ENCODE measurements at places on chromosomes 1 and 21. TPM values are rescaled to one million over a fixed set of nuclear protein-coding genes. Genes with fewer than 3 reads are reported as not detected.

DNA sequence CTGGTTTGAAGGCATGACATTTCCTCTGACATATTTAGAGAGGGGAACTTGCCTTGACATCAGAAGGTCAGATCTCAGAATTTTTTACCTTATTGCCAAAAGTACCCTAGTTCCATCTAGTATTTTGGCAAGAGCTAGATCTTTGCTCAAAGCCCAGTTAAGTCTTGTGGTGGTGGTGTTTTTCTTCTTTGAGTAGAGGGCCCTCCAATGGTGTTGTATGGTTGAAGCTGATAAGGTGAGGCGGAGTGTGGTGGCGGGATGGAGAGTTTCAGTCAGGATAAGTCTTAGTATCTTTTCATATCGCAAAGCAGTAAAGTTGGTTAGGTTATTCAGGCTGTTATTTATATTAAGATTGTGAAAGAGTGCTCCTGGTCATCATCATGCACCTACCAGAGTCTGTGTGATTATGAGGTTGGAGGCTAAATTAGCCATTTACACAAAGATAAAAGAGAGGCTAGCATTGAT, 20.1 kb upstream of the MACF1 start:
- no peak for DNase-seq
- no peaks in the 10 kb centered on the region for H3K27me3 ChIP-seq

DNA sequence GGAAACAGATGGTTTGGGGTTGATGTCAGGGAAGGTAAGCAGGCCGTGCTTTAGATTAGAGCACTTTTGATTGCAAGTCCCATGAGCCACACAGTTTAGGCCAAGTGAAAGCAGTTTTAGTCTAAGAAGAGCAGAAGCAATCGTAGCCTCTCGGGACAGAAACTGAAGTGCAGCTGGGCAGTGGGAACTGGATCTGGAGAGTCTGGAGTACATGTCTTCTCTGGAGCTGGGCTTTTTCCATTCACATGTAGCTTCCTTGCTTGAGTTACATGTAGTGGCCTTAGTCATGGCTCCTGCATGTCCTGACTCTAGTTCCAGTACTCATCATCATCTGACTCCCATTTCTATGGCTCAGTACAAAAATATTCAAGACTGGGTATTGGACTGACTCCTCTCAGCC, 16.7 kb downstream of the CAMTA1 start:
- H3K4me1 ChIP-seq = peaks cover 19% of the 10 kb centered on the region
- H3K27me3 ChIP-seq = no peaks in the 10 kb centered on the region
- peak overlapping the region; percentile 45 for H3K27ac ChIP-seq
- no peaks in the 10 kb centered on the region for H3K36me3 ChIP-seq
- no peak for DNase-seq

- no peak overlapping the region for H3K27ac ChIP-seq
- no peaks in the 10 kb centered on the region for H3K36me3 ChIP-seq
- H3K27me3 ChIP-seq = peaks cover 4% of the 10 kb centered on the region
- no peaks in the 10 kb centered on the region for H3K4me1 ChIP-seq
These were observed 40.1 kb upstream of the KLHDC7A start for GRCh38 chr1:18440385-18441226.

GRCh38 chr1:246450611-246451251, 56.3 kb downstream of the SMYD3 start:
- no peaks in the 10 kb centered on the region for H3K27me3 ChIP-seq
- peak; percentile 23 for DNase-seq
- no peaks in the 10 kb centered on the region for H3K36me3 ChIP-seq
- no peak overlapping the region for H3K27ac ChIP-seq
- H3K4me3 ChIP-seq = no peak overlapping the region
- H3K4me1 ChIP-seq = no peaks in the 10 kb centered on the region

The GJA8 gene
- polyA plus RNA-seq = not detected

The CYP4Z1 gene
- not detected for polyA plus RNA-seq

The ST6GALNAC5 gene
- not detected for polyA plus RNA-seq

DNA sequence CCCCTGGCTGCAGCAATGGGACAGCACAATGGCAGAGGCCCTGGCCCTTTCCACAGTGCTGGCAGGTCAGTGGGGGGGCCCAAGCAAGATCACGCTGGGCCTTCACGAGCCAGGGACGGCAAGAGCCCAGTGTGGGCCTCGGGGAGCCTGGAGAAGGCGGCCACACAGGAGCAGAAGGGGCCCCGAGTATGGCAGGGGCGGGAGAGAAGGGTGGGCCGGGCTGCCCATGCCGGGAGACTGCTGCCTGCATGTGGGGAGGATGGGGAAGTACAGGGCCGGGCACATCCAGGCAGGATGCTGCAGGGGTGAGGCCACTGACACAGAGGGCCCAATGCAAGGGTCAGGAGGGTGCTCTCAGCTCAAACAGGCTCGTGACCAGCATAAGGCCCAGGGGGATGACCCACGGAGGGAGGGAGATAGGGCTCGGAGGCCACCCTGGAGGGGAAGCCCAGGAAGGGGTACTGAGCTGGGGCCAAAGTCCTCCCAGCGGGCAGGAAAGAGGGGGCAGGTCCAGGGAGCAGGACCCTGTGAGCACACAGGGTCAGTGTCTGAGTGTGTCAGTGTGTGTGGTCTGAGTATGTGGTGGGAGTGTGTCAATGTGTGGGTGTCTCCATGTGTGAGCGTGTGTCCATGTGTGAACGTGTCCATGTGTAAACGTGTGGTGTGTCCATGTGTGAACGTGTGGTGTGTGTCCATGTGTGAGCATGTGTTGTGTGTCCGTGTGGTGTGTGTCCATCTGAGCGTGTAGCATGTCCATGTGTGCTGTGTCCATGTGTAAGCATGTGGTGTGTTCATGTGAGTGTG, 13.1 kb downstream of the SLC19A1 start:
- H3K4me1 ChIP-seq = peaks cover 7% of the 10 kb centered on the region
- H3K36me3 ChIP-seq = peaks cover 4% of the 10 kb centered on the region
- no peak for DNase-seq

DNA sequence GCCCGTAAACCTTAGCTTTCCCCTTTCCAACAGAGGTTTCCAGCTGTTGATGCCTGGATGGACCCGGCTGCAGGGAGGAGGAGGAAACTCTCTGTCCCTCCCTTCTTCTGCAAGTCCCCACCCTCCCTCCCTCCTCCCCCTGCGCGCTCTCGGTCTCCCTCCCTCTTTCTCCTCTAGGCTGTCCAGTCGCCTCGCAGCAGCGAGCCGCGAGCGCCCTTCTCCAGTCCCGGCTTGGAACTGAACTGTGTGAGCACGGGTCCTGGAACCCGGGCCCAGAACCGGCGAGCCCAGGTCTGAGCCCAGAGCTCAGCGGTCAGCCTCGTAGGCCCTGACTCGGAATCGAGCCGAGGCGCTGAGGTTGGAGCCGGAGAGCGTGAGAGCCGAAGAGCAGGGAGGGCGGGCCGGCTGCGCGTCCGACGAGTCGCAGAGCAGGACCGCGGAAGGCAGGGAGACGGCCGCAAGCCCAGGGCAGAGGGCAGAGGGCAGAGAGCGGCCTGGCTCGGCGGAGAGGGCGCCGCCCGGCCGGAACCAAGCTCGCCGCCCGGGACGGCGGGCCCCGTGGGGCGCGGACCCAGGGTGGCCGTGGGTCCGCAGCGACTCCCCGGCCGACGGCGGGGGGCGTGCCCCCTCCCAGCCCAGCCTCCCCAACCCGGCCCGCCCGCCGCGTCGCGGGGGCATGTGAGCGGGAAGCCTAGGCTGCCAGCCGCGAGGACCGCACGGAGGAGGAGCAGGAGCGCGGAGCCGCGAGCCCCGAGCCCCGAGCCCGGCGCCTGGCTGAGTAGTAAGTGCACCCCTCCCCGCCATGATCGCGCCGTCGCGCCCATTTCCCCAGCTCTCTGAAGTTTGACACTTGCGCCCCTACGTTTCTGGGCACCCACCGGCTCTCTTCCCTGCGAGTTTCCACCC, at the start of gene SOX13:
Gene SOX13 (plus strand): TSS at position 185 of the 906 bp plus-strand sequence. CDS start 39,801 bp downstream, outside the sequence.
- peak; percentile 95 for DNase-seq
- peaks cover 21% of the 10 kb centered on the region for H3K4me1 ChIP-seq
- peak within 1 kb of the TSS; percentile 93 for H3K4me3 ChIP-seq
- no peaks in the 10 kb centered on the region for H3K27me3 ChIP-seq
- H3K36me3 ChIP-seq = no peaks in the 10 kb centered on the region

GRCh38 chr21:42381347-42381984, 14.4 kb downstream of the TMPRSS3 start:
- DNase-seq = peak; percentile 75
- H3K4me3 ChIP-seq = no peak overlapping the region
- H3K36me3 ChIP-seq = no peaks in the 10 kb centered on the region
- no peaks in the 10 kb centered on the region for H3K27me3 ChIP-seq

GRCh38 chr1:174902531-174903099, 97.1 kb upstream of the CACYBP start:
- peaks cover 2% of the 10 kb centered on the region for H3K36me3 ChIP-seq
- H3K4me1 ChIP-seq = no peaks in the 10 kb centered on the region
- no peak overlapping the region for H3K4me3 ChIP-seq
- H3K27me3 ChIP-seq = no peaks in the 10 kb centered on the region

The ECE1 gene
- 58.1 TPM for polyA plus RNA-seq

The EDN2 gene
- polyA plus RNA-seq = 22.8 TPM

GRCh38 chr1:222529916-222530315, 18.0 kb downstream of the HHIPL2 start:
- DNase-seq = no peak
- no peak overlapping the region for H3K4me3 ChIP-seq
- no peak overlapping the region for H3K27ac ChIP-seq
- H3K36me3 ChIP-seq = no peaks in the 10 kb centered on the region
- H3K27me3 ChIP-seq = no peaks in the 10 kb centered on the region
- no peaks in the 10 kb centered on the region for H3K4me1 ChIP-seq

The LCE1F gene
- not detected for polyA plus RNA-seq

The FOXD2 gene
- polyA plus RNA-seq = 0.27 TPM

- H3K27ac ChIP-seq = no peak overlapping the region
- no peaks in the 10 kb centered on the region for H3K27me3 ChIP-seq
These were observed 42.4 kb downstream of the GLIS1 start for GRCh38 chr1:53696571-53696970.

DNA sequence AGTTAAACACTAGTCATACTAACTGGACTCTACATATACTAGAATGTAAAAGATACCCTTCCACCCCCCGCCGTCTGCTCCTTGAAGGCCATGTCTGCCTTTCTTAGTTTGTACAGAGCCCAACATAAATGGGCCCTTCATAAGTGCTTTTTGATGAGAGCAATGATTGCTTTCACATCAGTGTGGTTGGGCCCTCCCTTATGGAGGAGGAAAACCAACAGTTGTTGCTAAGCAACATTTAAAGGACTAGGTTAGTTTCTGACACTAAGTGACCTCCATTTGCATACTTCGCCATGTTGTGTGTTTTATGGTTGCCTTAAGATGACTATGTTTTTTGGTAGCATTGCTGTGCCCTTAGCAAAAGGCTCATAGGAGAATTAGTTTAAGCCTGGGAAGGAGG, 182.0 kb upstream of the SGIP1 start:
- H3K27me3 ChIP-seq = no peaks in the 10 kb centered on the region
- peak overlapping the region; percentile 59 for H3K27ac ChIP-seq
- H3K36me3 ChIP-seq = no peaks in the 10 kb centered on the region
- no peaks in the 10 kb centered on the region for H3K4me1 ChIP-seq
- no peak overlapping the region for H3K4me3 ChIP-seq

DNA sequence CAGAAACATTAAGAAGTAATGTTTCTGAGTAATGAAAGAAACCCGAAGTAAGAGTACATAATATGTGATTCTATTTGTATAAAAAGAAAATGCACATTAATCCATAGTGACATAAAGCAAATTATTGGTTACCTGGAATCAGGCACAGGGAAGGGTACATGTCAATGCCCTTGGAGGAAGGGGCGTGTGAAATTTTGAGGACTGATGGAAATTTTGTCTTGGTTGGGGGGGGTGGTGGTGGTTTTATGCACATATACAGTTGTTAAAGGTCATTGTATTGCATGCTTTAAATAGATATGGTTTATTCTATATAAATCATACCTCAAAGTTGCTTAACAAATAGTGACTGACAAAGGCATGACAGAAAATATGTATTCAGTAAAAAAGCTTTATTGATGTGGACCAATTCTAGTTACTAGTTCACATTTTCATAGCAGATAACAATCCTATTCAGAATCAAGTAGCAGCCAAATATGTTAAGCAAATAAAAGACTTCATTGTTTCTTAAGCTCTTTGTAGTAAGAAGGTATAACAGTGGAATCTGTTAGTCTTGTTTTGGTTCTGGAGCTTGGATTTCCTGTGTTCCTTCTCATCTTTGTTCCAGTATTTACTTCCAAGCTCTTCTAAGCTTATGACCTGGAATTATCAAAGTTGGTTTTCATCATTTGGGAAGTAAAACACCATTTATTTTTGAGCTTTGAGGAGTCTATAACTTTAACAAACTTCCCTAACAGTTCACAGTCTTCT, 15.1 kb downstream of the BACH1 start:
- no peaks in the 10 kb centered on the region for H3K27me3 ChIP-seq
- no peak for DNase-seq
- no peaks in the 10 kb centered on the region for H3K4me1 ChIP-seq
- H3K27ac ChIP-seq = no peak overlapping the region
- no peak overlapping the region for H3K4me3 ChIP-seq

The TRIM67 gene
- under 0.01 TPM for polyA plus RNA-seq

DNA sequence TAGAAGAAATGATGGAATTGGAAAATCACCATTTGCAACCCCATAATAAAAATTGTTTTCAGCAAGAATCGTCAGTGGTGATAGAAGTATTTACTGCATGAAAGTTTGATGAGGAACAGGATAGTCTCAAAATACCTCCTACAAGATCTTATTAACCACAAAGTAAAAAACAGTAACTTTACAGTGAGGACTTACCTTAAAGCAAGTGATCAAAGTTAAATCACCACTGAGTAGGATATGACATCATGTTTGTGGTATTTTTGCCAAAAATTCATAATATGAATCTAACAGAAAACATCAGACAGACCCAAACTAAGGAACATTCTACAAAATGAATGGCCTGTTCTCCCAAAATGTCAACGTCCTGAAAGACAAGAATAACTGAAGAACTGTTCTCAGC, 19.9 kb downstream of the ALDH9A1 start:
- no peak overlapping the region for H3K4me3 ChIP-seq
- no peaks in the 10 kb centered on the region for H3K4me1 ChIP-seq
- no peak for DNase-seq
- H3K27ac ChIP-seq = no peak overlapping the region
- no peaks in the 10 kb centered on the region for H3K27me3 ChIP-seq
